ENCODE measurements at places on chromosomes 7 and 10.

DNA sequence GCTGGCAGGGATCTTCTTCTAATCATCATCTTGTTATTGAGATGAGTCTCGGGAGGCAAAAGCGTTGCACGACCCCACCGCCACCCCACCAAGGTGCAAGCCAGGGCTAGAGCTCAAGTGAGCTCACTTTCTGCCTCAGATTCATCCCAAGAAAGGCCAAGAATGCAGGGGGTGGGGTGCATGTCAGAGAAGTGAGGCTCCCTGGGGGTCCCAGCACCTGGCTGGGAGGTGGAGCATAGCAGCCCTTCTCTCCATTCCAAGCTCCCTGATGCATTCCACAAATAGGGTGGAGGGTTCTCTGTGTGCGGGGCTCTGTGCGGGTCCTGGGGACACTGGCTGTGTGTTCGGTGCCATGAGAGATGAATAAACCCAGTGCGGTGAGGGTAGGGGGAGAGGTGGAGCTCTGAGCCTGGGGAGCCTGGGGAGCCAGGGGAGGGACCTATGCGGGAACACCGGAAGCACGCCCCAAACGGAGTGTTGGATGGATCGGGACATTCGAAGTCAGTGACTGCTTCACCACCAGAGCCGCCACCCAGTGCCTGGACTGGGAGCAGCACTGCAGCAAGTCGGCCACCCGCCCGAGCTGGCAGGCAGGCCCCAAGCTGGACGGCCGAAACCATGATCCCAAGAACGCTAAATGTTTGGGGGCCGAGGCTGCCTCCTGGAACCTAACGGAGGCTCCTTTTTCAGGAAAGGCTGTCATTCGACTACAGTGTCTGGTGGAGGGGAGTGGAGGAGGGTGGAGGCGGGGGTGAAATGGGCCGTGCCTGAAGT is 17.9 kb upstream of the HMX3 start:
- no peak for DNase-seq

- no peak for DNase-seq
These were observed 132.7 kb upstream of the YAE1 start for GRCh38 chr7:39433550-39433949.

- no peak for DNase-seq
These were observed 58.6 kb upstream of the EFCAB10 start for GRCh38 chr7:105639667-105640493.

DNA sequence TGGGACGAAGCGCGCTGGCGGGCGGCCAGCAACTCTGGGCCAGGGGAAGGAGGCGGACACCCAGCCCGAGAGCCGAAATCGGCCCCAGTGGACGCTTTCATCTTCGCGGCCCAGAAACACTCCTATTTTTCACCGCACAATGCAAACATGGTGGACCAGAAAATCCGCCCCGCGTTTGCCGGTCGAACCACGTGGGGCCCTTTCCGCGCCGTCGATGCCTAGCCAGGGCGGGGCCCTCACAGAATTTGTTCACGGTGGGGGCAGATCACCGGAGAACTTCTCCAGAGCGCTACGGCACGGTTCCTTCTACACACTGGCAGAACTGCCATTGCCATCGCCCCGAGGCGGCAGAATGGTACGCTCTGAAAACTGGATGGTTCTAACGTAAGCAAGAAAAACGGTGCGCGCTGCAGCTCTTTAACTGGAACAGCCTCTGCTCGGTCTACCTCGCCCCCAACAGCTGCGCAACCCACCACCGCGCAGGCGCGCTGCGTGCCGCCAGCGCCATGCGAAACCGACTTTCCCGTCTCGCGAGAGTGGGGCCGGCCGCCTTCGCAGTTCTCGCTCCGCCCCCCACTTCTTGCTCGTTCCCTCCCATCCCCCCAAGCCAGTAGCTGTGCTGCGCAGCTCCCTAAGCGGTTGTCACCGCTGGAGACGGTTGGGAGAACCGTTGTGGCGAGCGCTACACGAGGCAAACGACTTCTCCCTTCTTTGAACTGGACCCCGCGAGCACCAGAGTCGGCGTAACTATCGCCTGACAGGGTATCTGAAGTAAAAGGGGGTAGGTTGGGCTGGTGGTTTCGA is at the start of gene HNRNPH3:
Gene HNRNPH3 (plus strand): TSS at position 610 of the 804 bp plus-strand sequence. CDS start 5,158 bp downstream, outside the sequence.
- DNase-seq = peak; percentile 97

DNA sequence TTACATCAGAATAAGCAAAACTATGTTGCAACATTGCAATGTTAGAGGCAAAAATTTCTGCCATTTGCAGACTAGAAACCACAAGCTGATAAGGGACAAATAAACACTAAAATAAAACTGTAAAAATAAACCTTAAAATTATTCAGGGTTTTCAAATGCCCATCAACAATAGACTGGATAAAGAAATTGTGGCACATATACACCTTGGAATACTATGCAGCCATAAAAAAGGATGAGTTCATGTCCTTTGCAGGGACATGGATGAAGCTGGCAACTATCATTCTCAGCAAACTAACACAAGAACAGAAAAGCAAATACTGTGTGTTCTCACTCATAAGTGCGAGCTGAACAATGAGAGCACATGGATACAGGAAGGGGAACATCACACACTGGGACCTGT is 385.0 kb downstream of the PHF14 start:
- no peak for DNase-seq

- DNase-seq = no peak
These were observed 41.3 kb downstream of the LRMDA start for GRCh38 chr10:75472685-75473084.

DNA sequence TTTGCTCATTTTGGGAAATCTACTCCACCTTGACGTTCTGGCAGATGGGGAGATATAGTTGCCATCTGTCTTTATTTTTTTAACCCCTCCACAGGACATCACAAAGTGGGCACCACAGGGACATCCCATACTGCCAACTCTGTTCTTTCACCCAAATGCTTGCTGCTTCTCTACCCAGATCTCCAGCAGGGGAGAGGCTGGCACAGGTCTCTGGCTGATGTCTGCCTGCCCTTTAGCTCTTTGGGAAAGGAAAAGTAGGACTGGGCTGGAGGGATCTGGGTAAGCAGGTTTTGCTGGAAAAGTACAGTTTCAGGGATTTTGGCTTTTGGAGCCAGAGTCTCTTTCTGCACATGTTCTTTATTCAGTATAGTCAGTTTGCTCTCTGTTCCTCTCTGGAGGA is 156.7 kb downstream of the ANLN start:
- no peak for DNase-seq

DNA sequence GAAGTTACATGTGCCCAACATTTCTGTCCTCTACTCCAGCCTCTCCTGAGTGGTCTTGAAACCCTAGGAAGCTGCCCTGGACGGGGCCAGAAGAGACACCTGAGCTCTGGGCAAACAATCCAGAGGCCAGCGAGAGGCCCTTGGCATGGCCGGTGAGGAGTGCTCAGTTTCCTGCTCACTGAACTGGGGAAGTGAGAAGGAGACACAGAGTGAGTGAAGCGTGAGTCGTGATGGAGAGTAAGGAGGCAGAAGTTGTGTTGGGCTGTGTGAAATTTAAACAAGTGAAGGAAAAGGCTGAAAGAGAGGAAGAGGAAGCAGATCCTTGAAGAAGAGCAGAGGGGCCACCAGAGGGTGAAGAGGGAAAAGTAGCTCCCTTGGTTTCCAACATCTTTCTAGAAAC is 73.2 kb downstream of the WNT2 start:
- DNase-seq = no peak

- DNase-seq = no peak
These were observed 64.5 kb downstream of the PDIA4 start for GRCh38 chr7:148963583-148964482.

DNA sequence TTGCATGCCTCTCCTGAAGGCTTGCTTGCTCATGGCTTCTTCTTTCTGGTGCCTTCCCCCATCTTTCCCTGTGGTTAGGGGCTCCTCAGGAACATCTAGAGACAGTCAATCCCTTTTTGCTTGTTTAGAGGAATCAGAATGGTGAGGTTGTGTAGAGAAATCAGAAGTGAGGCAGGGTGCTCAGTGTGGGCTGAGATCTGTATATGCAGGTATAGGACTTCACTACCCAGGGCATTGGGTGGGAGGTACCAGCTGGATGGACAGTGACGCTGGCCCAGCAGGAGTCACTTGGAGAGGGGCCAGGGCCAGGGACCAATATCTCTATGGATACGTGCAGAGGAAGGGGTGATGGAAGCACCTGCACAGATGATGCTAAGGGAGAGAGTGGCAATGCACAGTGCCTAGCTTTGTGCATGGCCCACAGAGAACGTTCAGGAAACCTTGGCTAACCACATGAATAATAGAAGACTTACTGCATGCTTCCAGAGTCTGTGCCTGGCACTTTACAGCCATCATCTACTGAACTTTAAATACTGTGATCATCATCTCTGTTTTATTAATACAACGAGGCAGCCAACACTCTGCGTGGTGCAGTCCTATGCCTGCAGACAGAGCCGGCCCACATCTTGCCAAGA is 255.2 kb downstream of the ABCA13 start:
- DNase-seq = no peak

GRCh38 chr7:471866-472639 is 47.6 kb downstream of the PDGFA start:
- peak; percentile 75 for DNase-seq

Data from right renal pelvis (tissue), 4 donors.